ENCODE measurements at places on chromosomes 6 and 20.

DNA sequence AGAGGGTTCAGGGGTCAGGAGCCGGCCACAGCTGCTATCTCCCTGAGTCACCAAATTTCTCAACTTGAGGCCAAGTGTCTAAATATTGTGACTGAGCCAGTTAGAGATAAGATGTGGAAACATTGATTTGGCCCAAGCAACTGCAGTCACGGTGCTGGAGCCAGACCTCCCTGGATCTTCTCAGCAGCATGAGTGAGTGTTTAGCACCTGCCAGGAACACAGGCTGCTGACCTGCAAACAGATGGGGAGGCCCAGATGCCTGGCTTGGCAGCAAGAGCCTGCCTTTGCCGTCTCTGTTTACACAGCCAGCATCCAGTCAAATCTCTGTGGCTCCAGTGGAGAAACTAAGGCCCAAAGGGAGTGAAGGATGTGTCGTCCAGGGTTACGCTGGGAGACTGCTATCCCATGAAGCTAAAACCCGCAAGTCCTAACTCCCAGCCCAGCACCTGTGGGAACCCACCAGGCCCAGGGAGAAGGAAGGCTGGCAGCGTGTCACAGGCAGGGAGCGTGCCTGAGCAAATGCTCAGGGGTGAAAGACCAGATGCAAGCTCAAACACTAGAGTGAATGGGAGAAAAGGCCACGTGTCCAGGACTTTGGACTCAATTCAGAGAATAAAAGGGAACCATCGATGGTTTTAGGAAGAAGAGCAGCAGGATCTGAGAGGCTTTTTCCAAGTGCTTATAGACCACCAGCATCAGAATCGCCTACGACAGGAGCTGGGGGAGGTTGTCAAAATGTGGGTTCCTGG lies 15.9 kb upstream of the PTGIS start:
- DNase-seq, result peak; percentile 29

- DNase-seq, result no peak
These were observed 31.6 kb downstream of the ENPP1 start for GRCh38 chr6:131839388-131839787.

GRCh38 chr6:119077643-119078375 lies 655 bp downstream of the FAM184A start:
- DNase-seq, result peak; percentile 9

DNA sequence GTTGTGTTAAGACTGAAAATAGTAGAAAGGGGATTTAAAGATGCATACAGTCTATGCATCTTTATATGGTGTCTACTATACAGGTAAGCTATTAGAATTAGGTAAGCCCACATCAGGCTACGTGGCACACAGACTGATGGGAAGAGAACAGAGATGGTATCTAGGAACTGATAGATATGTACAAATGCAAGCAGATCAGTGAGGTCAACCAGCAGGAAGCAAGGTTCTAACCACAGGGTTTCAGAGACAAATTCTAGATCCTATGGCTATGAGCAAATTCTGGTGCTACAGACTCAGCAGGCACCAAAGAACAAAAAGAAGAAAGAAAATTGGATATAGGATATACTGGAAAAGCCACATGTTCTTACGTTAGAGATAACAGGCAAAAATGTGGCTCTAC lies 110.6 kb downstream of the TRDN start:
- DNase-seq, result no peak

- no peak for DNase-seq
These were observed 340.4 kb downstream of the GRIK2 start for GRCh38 chr6:101733899-101734298.
